ENCODE measurements at places on chromosomes 7 and 10. TPM values are rescaled to one million over a fixed set of nuclear protein-coding genes. Genes with fewer than 3 reads are reported as not detected.

GRCh38 chr7:113561446-113561845 lies 357.4 kb downstream of the PPP1R3A start:
- DNase-seq, result no peak

GRCh38 chr10:51838471-51838870 lies 139.1 kb upstream of the CSTF2T start:
- no peak for DNase-seq

DNA sequence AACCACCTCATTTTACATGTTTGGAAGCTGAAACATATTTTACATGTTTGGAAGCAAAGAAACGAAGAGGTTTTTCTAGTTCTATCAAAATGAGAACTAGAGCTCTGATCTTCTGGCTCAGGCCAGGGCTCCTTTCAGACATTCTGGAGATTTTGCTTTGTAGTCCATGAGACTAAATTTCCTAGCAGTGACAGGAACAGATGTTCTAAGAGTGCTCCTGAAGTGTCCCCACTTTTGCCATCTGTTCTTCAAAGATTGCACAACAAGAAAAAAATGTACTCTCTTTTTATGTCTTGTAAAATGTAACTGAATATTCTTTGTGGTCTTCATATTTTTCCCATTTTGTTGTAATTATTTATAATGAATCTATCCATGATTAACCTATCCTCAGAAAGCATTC lies 196.4 kb upstream of the PCLO start:
- DNase-seq, result no peak

DNA sequence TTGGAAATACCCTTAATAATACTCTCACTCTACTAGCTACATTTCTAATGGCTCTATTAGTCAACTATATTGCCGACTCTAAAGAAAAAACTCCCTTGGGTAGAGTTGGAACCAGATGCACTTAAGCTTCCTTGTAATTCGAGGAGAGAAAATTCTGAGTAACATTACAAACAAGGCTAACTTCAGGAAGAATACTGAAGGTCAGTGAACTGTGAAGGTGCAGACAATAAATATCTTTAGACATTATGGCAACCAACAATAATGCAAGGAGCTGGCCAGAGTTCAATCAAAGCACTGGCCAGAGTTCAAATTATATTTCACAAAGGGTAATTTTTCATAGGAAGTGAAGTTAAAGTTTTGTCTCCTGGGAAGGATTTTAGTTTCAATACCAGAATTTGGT lies 40.7 kb upstream of the MRLN start:
- DNase-seq, result no peak

DNA sequence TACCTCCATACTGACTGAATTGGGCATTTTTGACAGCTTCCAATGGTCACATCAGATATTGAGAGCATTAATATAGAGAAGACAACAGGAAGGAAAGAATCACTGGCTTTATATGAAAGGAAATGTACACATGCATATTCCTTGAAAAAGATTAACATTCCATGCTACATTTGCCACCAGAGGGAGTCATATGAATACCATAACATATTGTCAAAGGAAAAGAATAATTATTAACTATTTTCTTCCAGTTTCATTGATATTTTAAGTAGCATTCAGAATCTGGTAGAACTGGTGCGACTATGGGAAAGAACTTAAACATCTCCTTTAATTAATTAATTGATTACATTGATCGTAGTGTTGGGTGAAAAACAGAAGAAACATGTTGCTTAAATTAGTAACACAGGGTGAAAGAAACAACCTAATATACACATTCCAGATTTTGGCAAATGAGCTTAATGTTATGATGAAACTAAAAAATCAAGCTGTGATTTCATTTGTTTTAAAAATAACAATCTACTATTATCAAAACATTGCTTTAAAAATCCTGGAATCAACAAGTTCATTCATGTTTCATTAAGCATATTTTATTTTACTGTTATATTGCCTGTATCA lies 71.5 kb downstream of the GPR85 start:
- no peak for DNase-seq

GRCh38 chr10:63630085-63630930 lies 109.1 kb downstream of the REEP3 start:
- DNase-seq, result peak; percentile 81

GRCh38 chr10:78768041-78768835 lies 300.5 kb upstream of the ZMIZ1 start:
- no peak for DNase-seq

GRCh38 chr10:74683621-74684364 lies 142.6 kb upstream of the KAT6B start:
- no peak for DNase-seq

DNA sequence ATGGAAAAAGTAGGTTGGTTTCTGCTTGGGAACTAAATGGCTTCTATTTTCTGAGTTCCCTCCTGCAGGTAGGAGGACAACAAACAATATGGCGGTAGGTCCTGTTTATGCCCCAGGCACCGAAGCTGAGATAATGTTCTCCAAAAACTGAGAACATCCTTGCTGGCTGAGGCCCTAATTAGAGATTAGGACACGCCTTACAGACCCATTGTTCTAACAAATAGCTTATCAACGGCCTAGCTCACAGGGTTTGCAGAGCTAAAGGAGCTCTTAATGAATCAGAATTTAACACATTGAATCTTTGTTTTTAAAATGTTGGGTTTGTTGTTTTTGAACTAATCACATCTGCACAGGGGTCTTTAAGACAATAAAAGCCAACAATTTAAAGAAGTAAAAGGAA lies 37.0 kb downstream of the HTR5A start:
- DNase-seq, result no peak

- DNase-seq, result no peak
These were observed 68.6 kb downstream of the SRI start for GRCh38 chr7:88151119-88151790.

GRCh38 chr10:79182781-79183467 lies 114.2 kb downstream of the ZMIZ1 start:
- no peak for DNase-seq

The FAM24B gene
- 12.9 TPM for total RNA-seq

The SPDYE8 gene
- not detected for total RNA-seq

The CYP26C1 gene
- total RNA-seq, result 0.40 TPM

The ZNF365 gene
- total RNA-seq, result 3.6 TPM

The CHRM2 gene
- total RNA-seq, result not detected

The PARP12 gene
- total RNA-seq, result 108 TPM

The AUTS2 gene
- total RNA-seq, result 10.6 TPM
